ENCODE measurements at places on chromosomes 1 and 21.

DNA sequence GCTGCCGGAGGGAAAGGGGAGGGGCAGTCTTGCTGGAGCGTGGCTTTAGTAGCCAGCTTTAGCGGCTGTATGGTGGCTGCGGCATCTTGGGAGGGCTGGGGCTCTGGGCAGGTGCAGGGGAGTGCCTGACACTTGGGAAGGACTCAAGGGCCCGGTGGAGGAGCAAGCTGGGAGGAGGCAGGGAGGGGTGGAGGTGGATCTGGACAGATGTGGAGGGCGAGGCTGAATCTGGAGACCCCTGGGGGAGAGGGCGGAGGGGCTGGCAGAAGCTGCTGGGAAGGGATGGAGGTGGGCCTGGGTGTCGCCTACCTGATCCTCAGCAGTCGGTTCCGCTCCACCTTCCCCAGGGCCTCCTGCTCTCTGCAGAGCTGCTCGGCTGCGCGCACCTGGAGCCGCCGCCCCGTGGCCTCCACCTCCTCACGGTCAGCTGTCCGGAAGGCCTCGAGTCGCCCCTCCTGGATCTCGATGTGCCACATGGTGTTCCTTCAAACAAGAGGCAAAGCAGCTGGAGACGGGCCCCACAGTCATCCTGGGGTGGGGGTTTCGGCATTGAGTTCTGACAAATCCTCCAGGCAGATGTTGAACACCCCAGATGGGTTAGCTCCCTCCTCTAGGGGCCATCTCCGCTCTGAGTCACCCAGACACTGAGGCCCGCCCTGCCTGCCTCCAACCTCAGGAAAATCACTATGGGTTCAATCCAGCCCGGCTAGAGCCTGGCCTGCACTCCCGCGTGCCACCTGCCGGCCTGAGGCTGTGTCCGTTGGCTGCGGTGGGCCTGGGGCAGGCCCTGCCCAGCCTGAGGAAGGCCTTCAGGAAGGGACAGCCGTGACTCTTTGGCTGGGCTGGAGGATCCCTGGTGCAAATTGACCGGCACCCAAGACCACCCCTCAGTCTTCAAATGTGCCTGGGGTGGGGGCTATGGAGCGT, 29.6 kb downstream of the CFAP74 start:
- no peak for DNase-seq

- no peak for DNase-seq
Observed at GRCh38 chr1:32199717-32200072, 700 bp upstream of the CCDC28B start.

GRCh38 chr1:220879509-220880361, 492 bp downstream of the HLX start:
- no peak for DNase-seq

- no peak for DNase-seq
Observed at GRCh38 chr1:47893412-47893811, 103.8 kb downstream of the TRABD2B start.

DNA sequence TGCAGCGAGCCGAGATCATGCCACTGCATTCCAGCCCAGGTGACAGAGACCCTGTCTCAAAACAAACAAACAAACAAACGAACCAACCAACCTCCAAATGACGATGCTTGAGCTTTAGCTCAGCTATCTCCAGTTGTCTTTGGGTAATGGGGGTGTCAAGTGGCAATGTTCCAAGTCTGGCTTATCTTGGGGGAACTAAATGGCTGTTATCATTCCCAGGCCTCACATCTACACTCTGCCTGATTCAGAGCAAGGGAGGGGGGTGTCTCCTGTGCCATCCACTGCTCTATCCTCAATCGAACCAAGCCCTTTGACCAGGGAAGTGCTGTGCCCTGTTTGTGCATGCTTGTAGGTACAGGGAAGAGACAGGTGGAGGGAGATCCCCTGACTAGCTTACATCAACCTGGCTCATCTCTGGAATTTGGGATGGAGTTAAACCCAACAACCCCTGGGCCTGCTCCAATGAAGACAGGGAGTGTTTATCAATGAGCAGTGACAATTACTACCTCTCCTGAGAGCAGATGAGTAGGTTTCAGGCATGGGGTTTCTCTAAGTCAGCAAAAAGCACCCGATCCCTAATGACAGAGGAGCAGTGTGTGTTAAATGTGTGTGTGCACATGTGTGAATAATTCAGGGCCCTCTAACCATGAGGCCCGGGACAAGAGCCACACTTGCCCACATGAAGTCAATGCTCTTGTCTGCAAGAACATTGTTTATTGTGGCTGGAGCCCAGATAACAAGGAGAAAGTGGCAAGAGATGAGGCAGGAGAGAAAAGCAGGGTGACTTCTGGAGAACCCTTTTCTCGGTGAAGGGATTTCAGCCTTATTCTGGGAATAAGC, 20.3 kb upstream of the IL6R start:
- DNase-seq, result no peak

DNA sequence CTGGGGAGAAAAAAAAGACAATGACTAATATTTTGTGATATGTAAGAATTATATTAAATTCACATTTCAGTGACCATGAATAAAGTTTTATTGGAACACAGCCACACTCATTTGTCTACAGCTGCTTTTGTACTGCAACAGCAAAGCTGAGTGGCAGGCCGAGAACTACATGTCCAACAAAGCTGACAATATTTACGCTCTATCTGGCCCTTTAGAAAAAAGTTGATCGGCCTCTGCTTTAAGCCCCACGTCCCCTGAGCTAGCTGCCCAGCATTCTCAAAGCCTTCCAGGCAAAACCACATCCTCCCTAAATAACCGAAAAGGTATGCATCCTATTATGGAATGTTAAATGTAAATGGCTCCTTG, 8.6 kb downstream of the SLC2A1 start:
- no peak for DNase-seq

- DNase-seq, result no peak
Observed at GRCh38 chr1:109283748-109284600, 1.0 kb upstream of the PSRC1 start.

DNA sequence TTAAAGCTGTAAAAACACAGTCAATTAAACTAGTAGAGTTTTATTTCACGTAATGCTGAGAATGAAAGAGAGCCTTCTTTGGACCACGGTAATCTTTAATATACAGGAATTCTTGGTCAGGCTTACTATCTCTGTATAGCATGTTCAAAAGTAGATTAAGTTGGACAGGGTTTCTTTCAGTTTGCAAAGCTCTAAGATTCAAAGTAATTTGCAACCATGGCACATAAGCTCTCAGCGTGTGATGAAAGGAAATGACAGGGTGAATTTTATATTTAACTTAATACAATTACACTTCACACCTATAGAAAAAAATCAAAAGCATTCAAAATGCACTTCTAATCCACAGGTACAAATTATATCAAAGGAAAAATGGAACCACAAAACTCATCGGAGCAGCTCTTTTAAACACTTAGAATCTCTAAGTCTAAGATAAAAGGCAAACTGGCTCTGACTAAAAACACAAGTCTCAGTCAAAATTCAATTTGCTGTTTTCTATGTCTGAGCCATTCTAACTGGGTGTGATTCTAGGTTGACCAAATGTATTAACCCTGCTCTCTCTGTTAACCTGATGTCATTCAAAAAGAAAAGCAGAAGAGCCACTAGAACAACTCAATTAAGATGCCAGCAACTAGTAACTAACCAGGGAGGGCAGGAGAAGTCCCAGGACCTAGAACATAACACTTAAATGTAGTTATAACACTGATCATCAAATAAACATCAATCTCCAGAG, 147.7 kb downstream of the RERE start:
- no peak for DNase-seq

DNA sequence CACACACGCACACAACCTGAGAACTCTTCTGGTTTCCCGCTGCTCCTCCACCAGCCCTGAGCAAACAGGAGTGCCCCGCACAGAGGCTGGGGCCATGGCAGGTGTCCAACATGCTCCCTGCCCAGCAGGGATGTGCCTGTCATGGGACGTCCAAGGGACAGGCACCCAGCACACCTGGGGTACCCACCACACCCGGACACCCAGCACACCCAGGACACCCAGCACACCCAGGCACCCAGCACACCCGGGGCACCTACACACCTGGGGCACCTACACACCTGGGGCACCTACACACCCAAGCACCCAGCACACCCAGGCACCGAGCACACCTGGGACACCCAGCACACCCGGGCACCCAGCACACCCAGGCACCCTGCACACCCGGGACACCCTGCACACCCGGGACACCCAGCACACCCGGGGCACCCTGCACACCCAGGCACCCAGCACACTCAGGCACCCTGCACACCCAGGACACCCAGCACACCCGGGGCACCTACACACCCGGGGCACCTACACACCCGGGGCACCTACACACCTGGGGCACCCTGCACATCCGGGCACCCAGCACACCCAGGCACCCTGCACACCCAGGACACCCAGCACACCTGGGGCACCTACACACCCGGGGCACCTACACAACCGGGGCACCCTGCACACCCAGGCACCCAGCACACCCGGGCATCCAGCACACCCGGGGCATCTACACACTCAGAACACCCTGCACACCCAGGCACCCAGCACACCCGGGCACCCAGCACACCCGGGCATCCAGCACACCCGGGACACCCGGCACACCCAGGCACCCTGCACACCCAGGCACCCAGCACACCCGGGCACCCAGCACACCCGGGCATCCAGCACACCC, 37.9 kb downstream of the UBE2G2 start:
- no peak for DNase-seq

GRCh38 chr1:218350801-218351266, 5.7 kb downstream of the TGFB2 start:
- no peak for DNase-seq

- no peak for DNase-seq
Observed at GRCh38 chr1:212402666-212403321, 11.9 kb downstream of the PACC1 start.

DNA sequence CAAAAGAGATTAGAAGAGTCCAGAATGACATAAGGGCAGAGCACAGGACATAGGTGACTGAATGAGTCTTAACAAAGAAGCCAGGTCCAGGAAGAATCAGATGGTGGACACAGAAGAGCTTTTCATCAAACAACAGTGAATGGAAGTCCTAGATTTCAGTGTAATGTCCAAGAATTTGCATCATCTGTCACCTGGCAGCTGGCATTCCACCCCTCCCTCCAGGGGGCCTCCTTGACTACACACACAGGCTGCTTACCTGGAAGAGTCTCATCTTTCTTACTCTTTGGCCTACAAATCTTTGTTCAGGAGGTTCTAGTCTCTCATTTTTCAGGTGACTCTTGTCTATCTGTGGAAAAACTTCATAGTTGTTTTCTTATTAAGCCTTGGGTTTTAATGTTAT, 36.2 kb downstream of the GORAB start:
- no peak for DNase-seq

DNA sequence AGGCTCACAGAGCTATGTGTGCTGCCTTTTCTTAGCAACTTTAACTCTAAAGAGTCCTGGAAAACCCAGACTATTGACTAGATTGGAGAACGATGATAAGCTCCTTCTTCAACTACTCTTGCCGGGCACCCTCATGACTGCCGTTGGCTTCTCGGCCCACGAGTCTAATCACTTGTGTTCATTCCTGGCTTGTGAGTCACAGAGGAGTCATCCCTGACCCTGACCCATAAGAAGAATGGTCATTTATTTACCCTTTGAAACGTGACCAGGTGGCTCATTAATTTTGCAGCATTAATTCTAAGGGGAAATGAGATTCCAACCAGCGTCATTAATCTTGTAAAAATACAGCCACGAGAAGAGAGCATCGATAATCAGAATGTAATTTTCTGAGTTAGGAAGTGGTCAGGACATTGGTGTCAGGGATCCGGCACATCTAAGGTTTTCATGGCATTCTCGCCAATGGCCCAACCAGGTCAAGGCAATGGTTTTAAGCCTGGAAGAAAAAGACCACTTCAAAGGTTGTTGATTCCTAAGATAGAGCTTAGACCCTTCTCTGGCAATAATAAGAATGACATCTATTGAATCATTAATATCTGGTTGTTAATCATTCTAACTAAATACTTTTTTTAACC, 183.6 kb upstream of the RUNX1 start:
- DNase-seq, result no peak

DNA sequence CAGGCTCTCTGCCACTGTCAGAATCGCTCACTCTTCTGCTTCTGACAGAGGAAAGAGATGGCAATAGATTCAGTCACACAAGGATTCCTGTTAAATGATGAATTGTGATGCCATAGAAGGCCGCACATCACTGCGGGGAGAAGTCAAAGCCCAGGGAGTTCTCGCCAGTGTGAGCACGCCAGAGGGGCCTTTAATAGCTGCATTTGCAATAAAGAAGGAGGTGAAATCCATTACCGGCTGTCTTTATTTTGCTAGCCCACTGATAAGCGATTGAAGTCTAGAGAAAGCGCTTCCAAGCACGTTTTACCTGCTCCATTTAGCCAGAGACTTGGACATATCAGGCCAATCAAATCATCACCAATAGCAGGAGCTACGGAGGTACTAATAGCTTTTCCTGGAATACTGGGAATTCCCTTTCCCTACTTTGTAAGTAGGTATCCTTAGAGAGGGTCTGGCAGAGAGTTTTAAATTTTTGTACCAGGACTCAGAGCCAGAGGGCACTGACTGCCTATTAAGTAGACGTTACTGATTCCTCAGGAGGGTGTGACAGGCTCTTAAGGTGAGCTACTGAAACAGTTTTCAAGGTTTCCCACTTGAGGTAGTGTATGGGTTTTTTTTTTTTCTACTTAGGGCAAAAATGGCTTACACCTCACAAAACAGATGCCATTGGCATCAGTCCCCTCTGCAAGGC, 10.2 kb upstream of the TARBP1 start:
- DNase-seq, result no peak

GRCh38 chr1:7373876-7374562, 397.1 kb upstream of the VAMP3 start:
- no peak for DNase-seq

GRCh38 chr1:212179394-212180076, 105.7 kb upstream of the PPP2R5A start:
- peak; percentile 69 for DNase-seq

GRCh38 chr1:110242062-110242461, 31.9 kb downstream of the KCNC4 start:
- no peak for DNase-seq

- no peak for DNase-seq
Observed at GRCh38 chr1:84969489-84970250, 27.2 kb downstream of the MCOLN2 start.

GRCh38 chr21:27425172-27425571, 458.3 kb upstream of the ADAMTS5 start:
- DNase-seq, result no peak

DNA sequence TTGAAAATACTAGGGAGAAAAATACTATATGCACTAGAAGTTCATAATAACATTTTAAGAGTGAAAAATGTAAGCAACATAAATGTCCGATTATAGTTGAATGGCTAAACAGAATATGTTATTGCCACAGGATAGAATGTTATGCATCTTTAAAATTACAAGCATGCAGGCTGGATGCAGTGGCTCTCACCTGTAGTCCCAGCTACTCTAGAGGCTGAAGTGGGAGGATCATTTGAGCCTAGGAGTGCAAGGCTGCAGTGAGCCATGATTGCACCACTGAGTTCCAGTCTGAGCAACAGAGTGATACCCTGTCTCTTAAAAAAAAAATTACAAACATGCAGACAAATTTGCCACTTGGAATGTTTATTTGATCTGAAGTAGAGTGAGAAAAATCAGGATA, 3.0 kb upstream of the BATF3 start:
- DNase-seq, result no peak

DNA sequence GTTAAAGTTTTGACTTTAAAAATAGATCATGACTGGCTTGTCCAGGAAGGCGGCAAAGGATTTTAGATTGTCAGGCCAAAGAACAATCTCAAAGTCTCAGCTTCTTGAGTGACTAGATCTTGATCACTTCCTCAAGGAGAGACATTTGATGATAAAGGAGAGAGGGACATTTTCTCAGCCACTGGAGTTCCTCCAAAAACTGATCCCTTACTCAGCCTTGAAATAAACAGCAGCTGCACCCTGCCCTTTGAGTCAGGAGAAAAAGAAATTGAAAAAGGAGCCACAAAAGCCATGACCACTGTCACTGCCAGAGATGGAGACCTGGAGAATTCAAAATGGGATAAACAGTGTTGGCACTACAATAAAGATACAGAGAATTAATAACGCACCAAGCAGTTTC, 288.4 kb upstream of the PRMT6 start:
- DNase-seq, result no peak
